Thymus (tissue), 14 donors: ENCODE measurements at places on chromosomes 3 and 15. TPM values are rescaled to one million over a fixed set of nuclear protein-coding genes. Genes with fewer than 3 reads are reported as not detected.

GRCh38 chr3:41900265-41900664 lies 61.6 kb downstream of the ULK4 start:
- H3K4me1 ChIP-seq = no peaks in the 10 kb centered on the region
- no peak for DNase-seq
- H3K27ac ChIP-seq = no peak overlapping the region
- no peaks in the 10 kb centered on the region for H3K27me3 ChIP-seq
- no peak overlapping the region for H3K4me3 ChIP-seq

DNA sequence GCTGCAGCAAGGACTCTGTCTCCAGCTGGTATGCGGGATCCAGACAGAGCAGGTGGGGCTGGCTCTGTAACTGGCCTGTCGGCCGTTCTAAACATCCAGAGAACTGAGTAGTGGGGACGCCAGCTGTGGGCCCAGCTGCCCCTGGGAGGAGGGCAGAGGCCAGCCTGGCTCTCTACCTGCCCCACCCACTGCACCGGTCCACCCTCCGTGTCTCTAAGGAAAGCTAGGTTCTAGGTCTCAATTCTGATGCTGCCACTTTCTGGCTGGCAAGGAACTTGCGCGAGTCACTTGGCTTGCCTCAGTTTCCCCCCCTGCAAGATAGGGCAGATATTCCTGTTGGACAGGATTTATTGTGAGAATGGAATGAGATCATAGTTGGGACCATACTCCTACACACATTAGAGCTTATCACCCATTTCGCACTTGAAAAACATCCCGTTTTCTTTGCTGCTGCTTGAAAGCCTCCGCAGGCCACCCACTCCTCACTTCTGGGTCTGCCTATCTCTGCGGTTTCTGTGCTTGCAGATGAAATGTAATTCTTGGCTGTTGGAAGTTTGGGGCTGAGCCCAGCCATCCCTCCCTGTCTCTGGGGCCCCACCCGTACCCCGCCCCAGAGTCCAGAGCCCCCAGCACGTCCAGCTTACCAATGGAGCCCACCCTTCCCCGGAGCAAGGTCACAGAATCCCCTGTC lies 65.8 kb downstream of the IQSEC1 start:
- DNase-seq = no peak
- H3K27me3 ChIP-seq = no peaks in the 10 kb centered on the region
- H3K4me3 ChIP-seq = no peak overlapping the region
- H3K36me3 ChIP-seq = peaks cover 3% of the 10 kb centered on the region
- peaks cover 19% of the 10 kb centered on the region for H3K4me1 ChIP-seq
- H3K27ac ChIP-seq = peak overlapping the region; percentile 55

DNA sequence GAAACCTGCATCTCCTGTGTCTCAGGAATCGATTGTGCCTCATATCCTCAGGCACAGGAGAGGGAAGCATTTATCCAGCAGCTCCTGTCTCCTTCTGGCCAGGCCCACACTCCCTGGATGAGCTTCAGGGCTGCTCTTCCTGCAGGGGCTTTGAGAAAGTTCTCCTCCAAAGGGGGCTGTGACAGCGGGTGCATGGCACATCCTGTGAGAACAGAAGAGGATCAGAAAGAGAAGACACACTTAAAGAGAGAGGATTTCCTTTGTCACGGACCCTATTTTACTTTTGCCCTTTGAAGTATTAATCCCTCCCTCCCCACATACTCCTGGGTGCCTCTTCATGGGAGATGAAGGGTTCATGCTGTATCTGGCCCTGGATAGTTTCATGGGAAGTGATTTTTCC lies 46.0 kb downstream of the MFSD1 start:
- no peak overlapping the region for H3K4me3 ChIP-seq
- no peaks in the 10 kb centered on the region for H3K27me3 ChIP-seq
- H3K36me3 ChIP-seq = no peaks in the 10 kb centered on the region

DNA sequence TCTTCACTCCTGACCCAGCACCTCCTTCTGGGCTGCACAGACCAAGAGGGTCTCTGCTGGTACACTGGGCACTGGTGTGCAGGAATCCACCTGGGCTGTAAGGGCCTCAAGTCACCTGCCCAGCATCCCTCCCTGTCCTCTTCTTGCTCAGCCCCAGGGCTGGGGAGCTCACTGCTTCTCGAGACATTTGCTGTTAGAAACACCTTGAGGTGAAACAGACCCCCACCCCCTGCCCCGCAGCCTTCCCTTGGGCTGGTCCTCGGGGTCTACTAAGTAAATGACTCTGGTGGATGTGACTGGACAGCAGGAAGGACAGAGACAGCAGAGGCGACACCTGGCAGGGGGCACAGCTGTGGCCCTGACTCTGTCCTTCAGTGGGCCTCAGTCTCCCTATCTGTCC lies 29.1 kb downstream of the LOXL1 start:
- H3K4me3 ChIP-seq = no peak overlapping the region
- no peak for DNase-seq
- H3K36me3 ChIP-seq = no peaks in the 10 kb centered on the region
- H3K27ac ChIP-seq = no peak overlapping the region

- no peak overlapping the region for H3K4me3 ChIP-seq
- H3K4me1 ChIP-seq = peaks cover 67% of the 10 kb centered on the region
- no peak overlapping the region for H3K27ac ChIP-seq
- DNase-seq = no peak
- H3K27me3 ChIP-seq = no peaks in the 10 kb centered on the region
- no peaks in the 10 kb centered on the region for H3K36me3 ChIP-seq
Observed at GRCh38 chr15:57782731-57783130, 76.2 kb downstream of the POLR2M start.

DNA sequence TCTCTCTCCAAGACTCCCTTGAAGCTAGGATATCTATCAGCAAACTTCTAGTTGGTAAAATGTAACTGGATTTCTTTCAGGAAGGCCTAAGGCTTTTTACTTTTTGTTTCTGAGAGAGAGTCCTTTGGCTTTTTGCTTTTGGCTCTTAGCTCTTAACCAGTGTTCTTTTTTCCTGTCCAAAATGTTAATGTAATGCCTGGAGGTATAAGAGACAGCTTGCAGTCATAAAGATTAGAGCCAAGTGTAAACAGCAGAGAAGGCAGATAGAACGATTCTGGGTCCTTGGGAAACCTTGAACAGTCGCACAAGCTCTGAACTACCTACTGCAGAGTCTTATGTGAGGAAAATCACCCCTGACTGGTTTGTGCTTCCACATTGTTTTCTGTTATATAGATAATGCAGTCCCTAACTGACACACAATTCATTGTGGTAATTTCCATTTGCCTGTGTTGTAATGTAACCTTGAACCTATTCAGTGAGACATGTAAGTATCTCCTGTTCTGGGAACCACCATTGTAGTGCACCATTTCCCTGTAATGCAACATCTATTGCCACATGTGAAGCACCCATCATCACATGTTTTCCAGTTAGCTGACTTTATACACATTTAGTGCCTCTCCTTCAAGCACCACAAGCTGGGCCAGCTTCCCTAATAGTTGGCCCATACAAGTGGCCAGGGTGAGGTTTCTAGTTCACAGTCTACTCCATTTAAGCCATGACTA lies 1311.9 kb downstream of the ROBO1 start:
- H3K4me1 ChIP-seq = no peaks in the 10 kb centered on the region
- no peak overlapping the region for H3K4me3 ChIP-seq
- no peaks in the 10 kb centered on the region for H3K27me3 ChIP-seq
- H3K36me3 ChIP-seq = no peaks in the 10 kb centered on the region
- H3K27ac ChIP-seq = no peak overlapping the region

GRCh38 chr3:56590814-56591213 lies 33.8 kb downstream of the CCDC66 start:
- H3K27ac ChIP-seq = no peak overlapping the region
- H3K36me3 ChIP-seq = no peaks in the 10 kb centered on the region
- no peak overlapping the region for H3K4me3 ChIP-seq
- no peaks in the 10 kb centered on the region for H3K4me1 ChIP-seq

GRCh38 chr3:12483410-12483809 lies 870 bp upstream of the TSEN2 start:
- peaks cover 19% of the 10 kb centered on the region for H3K4me1 ChIP-seq
- no peak for DNase-seq
- peak overlapping the region; percentile 48 for H3K27ac ChIP-seq
- H3K27me3 ChIP-seq = no peaks in the 10 kb centered on the region

Gene VPS13C
- total RNA-seq = 38.1 TPM
